ENCODE measurements at places on chromosomes 2 and 18.

DNA sequence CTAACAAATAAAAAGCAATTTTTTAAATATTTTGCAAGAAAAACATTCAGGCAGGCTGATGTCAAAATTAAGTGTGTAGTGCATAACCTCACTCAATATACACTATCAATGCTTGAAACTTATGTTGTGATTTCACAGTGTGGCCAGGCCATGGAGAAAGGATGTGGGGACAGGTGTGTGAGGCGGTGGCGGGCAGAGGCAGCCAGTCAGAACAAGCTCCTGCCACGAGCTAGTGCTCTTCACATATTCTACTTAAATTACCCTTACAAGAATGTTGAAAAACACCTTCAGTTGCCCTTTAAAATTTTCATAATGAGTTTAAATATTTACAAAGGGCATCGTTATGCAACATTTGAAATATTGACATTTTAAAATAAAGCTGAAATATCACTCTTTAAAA, 43.2 kb downstream of the CYB5A start:
- DNase-seq, result no peak

- DNase-seq, result no peak
Observed at GRCh38 chr2:145199042-145199441, 679.1 kb upstream of the ZEB2 start.

DNA sequence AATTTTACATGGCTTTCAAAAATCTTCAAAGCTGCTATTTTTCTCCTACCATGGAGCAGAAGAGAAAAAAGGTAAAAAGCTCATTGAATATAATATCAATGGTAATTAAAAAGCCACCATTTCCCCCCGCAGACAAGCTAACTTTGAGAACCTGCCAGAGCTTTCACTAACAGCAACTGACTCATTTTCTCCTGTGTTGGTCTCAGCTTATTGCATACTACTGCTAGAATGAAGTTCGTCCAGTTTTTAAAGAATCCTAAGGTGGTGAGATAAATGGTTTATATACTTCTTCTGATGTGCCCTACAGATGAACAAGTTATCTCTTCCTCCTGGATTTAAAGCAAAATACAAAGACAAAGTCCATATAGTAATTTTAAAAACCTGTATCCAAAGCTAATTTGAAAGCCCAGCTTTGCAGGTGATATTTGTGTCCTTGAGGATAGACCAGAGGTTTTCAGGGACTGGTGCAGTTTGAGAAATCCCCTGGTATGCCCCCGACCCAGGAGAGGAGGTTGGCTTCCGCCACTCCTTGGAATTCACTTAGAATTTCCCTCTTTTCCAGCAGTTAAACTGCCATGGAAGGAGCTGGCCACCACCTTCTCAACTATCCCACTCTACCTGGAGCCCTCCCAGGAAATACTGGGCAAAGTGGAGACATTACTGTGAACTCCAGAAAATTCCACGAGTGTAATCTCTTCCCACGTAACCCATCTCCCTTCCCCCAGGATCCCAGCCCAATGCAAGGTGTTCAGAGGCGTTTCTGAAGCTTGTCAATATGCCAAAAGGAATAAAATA, 17.5 kb downstream of the YPEL5 start:
- no peak for DNase-seq

- no peak for DNase-seq
Observed at GRCh38 chr2:121043827-121044222, 241.2 kb downstream of the TFCP2L1 start.

DNA sequence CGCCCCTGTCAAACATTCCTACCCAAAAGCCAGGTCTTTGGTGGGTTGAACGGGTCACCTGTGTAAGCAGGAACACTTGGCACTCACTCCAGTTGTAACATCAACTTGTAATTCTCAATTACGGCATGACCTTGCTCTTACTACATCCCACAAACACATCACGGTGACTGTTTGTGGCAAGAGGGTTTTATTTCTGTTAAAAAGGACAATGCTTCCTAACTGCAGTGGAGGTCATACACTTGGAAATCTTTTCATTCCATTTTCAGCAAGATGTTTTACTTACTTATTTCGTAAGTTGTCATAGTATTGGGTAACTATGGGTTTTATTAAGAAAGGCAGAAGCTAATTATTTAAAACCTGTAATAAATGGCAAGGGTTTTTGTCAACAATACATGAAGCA, 126.1 kb downstream of the ZNF516 start:
- DNase-seq, result no peak

DNA sequence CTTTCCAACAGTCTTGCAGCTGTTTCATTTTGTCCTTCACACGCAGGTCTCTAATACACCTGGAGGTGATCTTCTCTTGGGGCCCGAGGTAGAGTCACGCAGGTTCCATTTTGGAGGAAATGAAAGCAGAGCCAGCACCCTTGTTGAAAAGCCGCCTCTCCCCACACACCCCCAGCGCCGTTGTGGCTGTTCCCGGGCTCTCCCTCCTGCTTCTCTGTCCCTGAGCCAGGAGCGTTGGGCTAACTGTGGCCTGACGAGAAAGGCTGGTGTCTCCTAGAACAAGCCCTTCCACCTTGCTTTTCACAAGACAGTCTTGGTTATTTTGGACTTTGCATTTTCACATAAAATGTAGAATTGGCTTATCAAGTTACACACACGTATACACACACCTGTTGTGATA, 16.3 kb downstream of the SNED1 start:
- no peak for DNase-seq

All from EL (cell line).